Eye (tissue), 1 donor: ENCODE measurements at places on chromosomes 3 and 15.
A peak's percentile ranks its signal among the peaks of the same experiment; 100 is the strongest.

DNA sequence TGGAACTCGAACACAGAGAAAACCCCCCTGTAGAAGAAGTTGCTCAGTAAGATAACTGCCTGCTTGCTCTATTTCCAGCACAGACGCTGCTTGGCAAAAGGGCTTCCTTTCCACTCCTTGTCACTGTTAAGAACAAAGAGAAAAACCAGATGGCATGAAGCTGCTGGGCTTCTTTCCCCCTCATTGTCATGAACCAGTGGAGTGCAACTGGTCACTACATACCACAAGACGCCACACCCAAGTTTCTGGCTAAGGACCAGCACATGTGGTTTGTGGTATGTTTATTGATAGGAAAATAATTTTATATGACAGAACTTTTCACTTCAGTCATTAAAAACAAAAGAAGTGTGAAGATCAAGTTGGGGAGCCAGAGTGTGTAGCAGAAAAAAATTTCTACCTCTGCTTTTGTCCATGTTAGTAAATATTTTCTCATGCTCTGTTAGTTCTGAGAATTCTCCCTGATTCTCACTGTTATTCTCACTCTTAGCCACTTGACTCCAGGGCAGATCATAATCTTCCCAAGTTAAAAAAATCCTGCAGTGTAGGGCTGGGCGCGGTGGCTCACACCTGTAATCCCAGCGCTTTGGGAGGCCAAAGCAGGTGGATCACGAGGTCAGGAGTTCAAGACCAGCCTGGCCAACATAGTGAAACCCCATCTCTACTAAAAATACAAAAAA, 37.9 kb downstream of the CLK3 start:
- DNase-seq = peak; percentile 57

- DNase-seq = peak; percentile 6
These were observed 6.5 kb upstream of the CILP start for GRCh38 chr15:65217526-65218482.

DNA sequence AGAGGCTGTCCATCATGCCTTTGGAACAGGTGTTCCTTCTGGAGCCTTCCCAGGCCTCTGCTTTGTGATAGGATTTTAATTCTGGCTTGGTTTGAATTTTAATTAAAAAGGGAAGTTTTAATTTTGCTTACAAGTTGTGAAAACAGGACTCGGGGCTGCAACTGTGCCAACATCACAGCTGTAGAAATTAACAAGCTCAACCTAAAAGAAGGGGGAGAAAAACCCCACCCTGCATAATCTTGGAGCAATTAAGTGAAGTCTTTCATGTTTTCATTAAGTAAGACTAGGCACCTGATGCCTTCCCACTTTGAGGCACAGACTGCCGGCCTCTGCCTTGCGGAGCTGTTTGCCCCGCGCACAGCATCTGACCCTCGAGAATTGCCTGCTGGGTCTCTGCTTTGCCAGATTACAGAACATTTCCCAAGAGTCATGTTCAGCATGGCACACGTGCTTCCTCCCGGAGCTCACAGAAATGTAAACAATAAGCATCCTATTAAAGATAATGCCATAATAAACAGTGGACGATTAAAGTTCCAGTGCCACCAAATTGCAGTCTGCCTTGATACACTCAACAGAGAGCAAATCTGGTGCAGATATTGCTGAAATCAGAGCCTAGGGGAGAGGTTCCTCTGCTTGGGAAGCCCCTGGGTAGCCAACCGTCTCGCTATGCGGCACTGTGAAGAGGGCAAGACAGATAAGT, 364.2 kb downstream of the LRTM1 start:
- DNase-seq = no peak

DNA sequence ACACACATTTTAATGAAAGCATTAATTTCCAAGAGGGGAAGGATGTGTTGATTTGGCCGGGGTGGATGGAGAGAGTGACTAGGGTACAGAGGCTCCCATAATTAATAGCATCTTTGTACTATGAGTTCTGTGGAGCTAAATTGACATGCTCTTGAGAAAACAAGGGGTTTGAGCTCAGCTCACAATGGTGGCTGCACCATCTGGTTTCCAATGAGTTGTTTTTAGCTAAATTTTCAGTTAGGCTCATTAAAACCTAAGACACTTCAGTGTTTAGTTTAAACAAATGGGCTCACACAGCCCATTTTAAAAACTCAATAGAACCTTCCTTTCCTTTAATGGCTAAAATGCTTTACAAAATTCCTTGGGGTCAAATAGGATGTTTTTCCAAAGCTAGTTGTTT, 199.7 kb downstream of the TNIK start:
- DNase-seq = no peak

DNA sequence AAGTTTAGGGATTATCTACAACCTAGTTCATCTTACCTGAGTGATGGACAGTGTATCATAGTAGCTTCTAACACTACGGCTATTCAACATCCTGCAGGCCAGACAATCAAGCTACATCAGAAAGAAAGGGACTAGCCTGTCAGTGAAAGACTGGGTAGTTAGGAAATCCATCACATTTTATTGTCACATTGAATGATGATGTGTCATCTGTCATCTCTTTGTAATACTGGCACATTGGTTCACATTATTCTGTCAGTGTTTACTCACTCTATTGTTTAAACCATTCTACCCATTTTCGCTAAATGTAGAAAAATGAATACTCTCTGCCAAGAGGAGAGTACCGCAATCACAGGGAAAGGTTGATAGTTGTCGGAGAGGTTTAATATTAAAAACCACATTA, 1155.8 kb downstream of the TUSC7 start:
- DNase-seq = no peak

DNA sequence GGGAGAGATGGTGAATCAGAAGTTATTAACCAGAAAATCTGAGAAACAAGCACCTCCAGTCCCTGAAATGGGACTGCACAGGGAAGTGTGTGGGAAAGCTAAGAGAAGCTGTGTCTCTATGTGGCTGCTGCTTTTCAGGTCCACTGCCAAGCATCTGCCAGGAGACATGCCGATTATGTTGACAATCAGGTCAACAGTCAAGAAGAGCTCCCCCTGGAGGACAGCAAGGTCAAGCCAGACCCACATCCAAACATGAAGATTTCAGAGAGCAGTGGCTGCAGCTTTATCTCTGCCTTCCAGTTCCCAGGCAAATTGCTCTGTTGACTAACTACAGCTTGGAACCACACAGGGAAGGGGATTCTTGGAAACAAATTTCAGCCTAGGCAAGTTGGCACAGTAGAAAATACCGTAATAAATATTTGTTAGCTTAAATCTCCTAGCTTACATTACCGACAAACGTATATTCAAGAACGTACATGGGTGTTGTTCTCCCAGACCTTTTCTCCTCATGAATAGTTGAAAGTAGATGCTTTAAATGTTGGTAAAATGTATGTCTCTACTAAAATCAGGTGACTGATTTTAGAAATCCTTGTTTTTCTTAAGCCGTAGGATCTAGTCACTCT, 394.5 kb upstream of the RARB start:
- DNase-seq = peak; percentile 70

- DNase-seq = peak; percentile 15
These were observed 83.3 kb downstream of the GLDN start for GRCh38 chr15:51424780-51425179.

- DNase-seq = no peak
These were observed 58.1 kb upstream of the CD200R1L start for GRCh38 chr3:112904786-112905185.

GRCh38 chr3:46586738-46587246, 20.7 kb upstream of the LRRC2 start:
- DNase-seq = no peak

DNA sequence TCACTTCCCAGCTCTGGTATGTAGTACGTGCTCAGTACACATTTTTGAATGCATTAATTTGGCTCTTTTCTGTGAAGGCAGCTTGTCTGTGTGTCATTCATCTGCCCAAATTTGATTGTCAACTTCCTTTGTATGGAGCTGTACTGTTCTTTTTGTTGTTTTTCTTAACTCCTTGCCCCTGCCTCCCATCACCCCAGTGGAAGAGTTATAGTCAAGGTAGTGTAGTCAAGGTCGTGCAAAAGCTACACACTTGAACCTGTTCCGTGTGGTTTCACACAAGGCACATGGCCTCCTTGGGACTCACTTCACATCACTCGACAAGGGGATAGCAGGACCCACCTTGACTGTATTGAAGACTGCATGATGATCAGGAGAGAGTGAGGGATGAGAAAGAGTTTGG, 37.6 kb downstream of the SMAD3 start:
- no peak for DNase-seq

GRCh38 chr3:141412936-141413354, 44.6 kb downstream of the ZBTB38 start:
- DNase-seq = no peak

- DNase-seq = no peak
These were observed 19.6 kb downstream of the CCR8 start for GRCh38 chr3:39349080-39349479.

DNA sequence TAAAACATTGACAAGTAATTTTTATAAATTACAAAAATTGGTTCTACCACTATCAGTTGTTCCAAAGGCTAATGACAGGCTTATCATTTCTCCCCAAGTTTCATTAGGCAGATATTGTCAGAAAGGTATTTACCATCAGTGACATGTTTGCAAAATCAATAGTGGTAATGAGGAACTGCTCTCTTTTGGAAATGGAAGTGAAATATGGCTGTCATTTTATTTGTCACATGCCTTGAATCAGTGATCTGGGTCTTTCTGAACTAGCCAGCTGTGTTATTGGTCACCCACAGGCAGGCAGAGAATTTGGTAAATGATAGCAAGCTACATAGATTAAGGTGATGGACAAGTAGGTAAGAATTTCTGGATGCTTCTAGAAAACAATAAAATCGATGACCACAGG, 268.0 kb upstream of the ARHGEF26 start:
- no peak for DNase-seq

DNA sequence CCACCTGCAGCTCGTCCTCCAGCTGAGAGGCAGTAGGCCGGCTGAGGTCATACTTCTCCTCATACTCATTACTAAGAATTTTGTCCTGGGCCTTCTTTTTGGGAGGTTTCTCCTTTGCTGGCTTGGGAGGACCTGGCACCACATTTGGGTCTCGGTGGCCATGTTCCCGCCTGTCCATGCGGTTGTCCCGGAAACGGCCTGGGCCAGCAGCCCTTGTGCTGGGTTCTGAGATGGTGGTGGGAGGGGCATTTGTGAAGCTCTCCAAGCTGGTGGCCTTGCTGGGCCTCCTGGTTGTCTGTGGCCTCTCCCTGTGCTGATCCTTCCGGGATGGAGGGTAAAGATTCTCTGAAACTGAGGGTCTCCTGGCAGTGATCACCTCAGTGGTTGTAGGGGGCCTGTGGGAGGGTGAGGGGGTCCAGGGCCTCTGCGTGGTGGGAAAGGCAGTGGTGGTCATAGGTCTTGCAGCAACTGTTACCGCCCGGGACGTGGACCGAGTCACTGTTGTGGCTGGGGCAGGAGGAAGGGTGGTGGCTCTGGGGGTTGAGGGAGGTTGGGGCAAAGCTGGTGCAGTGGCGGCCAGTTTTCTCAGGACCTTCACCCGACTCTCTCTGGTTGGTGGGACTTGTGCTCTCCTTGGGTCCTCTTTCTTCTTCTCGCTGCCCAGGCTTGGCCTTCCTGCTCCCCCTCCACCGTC, 2.5 kb downstream of the CCDC80 start:
- no peak for DNase-seq

GRCh38 chr3:185283374-185283935, 29.6 kb upstream of the EHHADH start:
- no peak for DNase-seq

DNA sequence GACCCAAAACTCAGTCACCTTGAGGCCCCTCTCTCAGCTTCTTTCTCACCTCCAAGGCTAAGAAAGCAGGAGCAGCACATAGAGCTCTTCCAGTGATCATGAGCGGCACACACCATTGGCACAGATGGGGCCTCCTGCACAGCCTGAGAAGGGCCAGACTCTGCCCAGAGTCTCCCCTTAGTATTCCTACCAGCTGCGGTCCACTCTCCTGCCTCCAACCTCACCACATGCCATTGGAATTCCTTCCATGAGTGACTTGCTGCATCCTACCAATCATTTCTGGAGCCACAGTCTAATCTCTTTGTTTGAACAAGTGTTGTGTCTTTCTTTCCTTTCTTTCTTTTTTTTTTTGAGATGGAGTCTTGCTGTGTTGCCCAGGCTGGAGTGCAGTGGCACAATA, 39.3 kb downstream of the CDCP1 start:
- no peak for DNase-seq

DNA sequence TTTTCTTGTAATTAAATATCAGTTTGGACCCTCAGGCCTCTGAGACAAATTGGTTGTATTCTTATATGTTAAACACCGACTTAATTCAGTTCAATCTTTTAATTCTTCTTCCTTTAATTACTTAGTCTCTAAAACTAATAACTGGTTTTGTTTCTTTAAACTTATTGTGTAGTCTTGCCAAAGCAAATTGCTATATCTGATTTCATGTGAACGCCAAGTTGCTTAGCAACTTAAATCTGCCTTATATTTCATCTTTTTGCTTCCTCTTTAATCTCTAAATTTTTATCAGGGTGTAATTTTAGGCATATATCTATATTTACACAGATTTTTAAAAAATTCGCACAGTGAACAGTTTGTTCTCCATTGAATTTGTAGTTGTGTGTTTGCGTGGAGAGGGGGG, 82.2 kb downstream of the CADM2 start:
- DNase-seq = no peak

GRCh38 chr3:67798412-67798811, 144.0 kb upstream of the SUCLG2 start:
- DNase-seq = no peak
